Stimulated activated CD4-positive, alpha-beta T cell treated with anti-CD3 and anti-CD28 coated beads, Interleukin-4, amount 100 ng/mL, for 1 hour (primary cell): ENCODE measurements at places on chromosomes 11 and 22.

GRCh38 chr11:33475993-33476392 is 218.8 kb downstream of the HIPK3 start:
- DNase-seq = no peak

DNA sequence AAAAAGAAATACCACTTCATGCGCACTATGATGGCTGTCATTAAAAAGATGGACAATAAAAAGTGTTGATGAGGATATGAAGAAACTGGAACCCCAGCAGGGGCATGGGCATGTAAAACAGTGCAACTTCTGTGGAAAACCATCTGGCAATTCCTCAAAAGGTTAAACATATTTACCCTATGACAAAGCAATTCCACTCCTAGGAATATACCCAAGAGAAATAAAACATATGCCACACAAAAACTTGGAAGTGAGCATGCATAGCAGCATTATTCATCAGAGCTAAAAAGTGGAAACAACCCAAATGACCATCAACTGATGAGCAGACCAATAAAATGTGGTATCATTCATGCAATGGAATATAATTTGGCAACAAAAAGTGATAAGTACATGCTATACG is 50.1 kb downstream of the LRRC32 start:
- no peak for DNase-seq

GRCh38 chr11:66915046-66915832 is 42.9 kb downstream of the PC start:
- DNase-seq = no peak

DNA sequence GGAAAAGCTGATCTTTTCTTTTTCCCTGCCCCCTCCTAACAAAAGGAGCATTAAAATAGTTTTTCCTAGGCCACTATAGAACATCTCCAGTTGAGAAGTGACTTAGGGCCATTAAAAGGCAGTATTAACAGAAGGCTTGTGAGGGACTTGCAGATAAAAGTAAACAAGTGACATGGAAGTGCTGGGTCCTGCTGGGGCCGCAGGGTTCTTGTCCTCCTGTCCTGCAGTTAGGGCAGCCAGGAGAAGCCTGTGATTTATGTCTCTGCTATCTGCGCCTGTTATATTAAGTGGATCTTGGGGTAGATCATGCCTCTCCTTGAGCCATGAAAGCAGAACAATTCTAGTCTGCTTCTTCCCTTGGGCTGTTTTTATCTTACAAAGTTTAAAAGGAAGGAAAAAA is 271.4 kb upstream of the C11orf87 start:
- no peak for DNase-seq

- DNase-seq = no peak
Observed at GRCh38 chr22:39621826-39622225, 51.3 kb downstream of the CACNA1I start.

DNA sequence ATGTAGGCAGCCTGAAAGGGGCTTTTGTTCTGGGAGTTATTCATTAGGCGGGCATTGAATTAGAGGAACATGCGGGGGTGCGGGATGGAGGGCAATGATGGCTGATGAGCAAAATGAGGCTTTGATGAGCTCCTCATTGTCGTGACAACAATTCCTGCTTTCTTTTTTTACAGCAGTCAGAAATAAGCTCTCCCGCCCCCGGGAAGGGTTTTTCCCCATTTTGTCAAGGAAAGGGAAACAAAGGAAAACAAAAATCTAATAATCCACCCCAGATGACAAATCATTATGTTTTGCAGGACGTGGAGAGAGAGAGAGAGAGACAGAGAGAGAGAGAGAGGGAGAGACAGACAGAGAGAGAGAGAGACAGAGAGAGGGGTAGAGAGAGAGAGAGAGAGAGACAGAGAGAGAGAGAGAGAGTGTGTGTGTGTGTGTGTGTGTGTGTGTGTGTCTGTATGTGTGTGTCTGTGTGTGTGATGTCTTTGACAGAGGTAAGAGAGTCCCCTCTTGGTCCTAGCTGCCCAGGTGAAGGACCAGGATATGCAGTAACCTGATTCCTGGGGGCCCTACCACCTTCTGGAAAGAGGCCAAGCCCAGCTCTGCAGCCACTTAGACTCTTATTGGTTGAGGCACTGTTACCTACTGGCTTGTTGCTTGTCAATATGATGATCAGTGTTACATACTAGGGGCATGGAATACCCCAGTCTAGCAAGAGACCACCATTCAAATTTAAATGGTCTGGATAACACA is 46.7 kb upstream of the PARVA start:
- no peak for DNase-seq

GRCh38 chr11:2554338-2555207 is 109.8 kb downstream of the KCNQ1 start:
- no peak for DNase-seq

DNA sequence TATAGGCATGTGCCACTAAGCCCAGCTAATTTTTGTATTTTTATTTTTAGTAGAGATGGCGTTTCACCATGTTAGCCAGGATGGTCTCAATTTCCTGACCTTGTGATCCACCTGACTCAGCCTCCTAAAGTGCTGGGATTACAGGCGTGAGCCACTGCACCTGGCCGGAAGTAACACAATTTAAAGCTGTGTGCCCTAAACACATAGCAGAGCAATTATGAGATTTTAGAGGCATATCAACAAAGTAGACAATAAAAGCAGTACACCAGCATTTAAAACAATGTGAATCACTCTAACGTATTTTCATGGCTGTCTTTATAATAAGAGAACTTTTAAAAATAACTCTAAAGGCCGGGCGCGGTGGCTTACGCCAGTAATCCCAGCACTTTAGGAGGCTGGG is 42.4 kb downstream of the PRR14L start:
- no peak for DNase-seq

GRCh38 chr11:8105133-8105532 is 24.1 kb downstream of the TUB start:
- DNase-seq = no peak

DNA sequence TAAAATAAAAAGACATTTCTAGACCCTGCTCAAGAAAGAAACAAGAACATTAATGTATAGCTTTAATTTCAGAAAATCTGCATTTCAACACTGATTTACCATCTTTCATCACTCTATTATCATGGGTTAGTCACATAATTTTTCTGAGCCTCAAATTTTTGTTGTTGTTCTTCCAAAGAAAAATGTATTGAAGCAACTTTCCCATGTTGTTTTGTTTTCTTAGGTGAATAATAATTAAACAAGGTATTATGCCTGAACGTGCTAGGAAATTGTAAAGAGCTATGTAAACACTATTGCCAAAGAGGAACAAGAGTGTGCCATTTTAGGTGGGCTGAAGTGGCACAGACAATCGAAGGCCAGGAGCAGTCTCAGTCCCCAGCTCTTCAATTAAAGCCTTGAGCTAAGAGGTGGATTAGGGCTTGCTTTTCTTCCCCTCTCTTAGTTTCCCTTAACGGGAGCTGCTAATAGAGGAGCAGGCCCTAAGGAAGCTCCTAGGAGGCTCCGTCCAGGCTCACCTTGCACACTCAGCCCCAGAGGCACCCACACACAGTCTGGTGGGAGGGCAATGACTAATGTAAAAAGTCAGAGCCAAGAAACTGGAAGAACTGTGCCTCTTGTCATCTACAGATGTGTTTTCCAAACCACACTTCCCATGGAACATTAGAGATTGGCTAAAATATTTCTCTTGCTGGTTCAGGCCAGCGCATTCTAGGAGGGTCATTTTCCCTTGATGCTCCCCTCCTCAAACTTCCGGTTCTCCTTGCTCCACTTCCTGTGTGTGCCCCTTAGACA is 8.8 kb upstream of the UBASH3B start:
- no peak for DNase-seq

- no peak for DNase-seq
Observed at GRCh38 chr22:37734402-37734700, 37.5 kb downstream of the TRIOBP start.

- no peak for DNase-seq
Observed at GRCh38 chr11:105574974-105575373, 34.9 kb upstream of the GRIA4 start.

GRCh38 chr22:46233231-46233630 is 16.9 kb downstream of the CDPF1 start:
- no peak for DNase-seq

DNA sequence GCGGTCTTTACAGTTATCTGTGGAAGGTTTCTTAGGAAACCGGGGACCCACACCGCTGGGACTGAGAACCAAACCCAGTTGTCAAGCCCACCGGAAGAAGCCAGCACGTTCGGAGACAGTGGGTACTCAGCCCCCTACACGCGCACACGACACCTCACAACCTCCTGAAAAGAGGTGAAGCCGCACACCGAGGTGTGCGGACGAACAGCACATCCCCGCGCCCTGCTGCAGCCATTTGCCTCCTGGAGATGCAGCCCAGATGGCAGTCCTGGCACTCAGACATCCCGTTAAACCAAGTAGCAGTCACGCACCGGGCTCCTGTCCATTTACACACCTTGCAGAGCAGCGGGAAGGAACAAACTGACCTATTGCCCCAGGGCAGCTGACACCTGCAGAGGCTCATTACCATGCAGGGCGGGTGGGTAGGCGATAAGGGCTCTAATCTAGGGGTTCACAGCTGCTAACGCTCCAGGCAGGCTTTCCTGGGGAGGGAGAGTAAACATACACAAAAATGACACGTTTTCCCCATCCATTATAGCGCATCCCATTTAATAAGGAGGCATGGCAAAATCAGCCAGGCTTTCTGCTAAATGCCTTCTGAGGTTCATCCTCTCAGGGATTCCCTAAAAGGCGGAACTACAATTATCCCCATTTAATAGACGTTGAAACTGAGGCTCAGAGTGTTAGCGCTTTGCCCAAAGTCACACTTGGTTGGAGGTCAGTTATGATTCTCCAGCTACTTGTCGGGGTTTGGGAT is 864 bp upstream of the EHBP1L1 start:
- DNase-seq = no peak

DNA sequence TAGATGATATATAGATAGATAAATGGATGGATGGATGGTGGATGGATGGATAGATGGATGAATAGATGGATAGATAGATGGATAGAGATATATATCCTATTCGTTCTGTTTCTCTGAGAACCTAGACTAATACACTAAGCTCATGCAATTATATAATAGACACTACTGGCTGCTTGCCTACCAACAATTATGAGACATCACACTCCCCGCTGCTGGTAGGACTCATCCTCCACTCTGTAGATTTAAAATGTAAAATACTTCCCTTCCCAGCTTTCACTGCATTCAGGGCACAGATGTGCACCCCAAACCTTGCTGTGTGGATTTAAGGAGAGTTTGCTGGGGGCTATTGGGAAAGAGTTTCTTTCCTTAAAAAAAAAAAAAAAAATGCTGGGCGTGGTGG is 28.3 kb upstream of the RCN1 start:
- DNase-seq = no peak

GRCh38 chr11:71940561-71941219 is 11.8 kb downstream of the RNF121 start:
- no peak for DNase-seq

GRCh38 chr11:27658535-27659236 is 41.6 kb downstream of the BDNF start:
- no peak for DNase-seq

- DNase-seq = no peak
Observed at GRCh38 chr11:36361472-36361871, 65.4 kb downstream of the PRR5L start.

GRCh38 chr11:118223570-118223969 is 1.2 kb downstream of the JAML start:
- no peak for DNase-seq

DNA sequence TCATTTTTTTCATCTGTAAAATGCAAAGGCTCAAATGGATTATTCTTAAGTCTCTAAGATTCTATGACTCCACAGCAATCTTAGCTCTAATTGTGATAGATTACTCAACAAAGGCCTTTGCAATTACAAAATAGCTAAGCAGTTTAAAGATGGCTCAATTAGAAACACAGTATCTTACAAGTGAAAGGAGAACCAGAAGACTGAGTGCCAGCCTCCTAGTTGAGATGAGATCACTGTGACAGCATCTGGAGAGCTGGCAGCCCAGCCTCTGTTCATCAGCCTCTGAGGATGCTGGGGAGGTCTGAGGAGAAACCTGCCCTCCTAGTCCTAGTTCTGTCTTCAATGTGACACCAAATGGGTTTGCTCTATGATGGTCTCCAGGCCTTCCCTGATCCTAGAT is 158.4 kb upstream of the NARS2 start:
- no peak for DNase-seq

GRCh38 chr11:73335204-73335923 is 27.3 kb downstream of the ARHGEF17 start:
- DNase-seq = peak; percentile 80

- no peak for DNase-seq
Observed at GRCh38 chr11:11641581-11641980, 19.8 kb upstream of the GALNT18 start.

- no peak for DNase-seq
Observed at GRCh38 chr11:45272701-45273100, 13.4 kb downstream of the SYT13 start.

DNA sequence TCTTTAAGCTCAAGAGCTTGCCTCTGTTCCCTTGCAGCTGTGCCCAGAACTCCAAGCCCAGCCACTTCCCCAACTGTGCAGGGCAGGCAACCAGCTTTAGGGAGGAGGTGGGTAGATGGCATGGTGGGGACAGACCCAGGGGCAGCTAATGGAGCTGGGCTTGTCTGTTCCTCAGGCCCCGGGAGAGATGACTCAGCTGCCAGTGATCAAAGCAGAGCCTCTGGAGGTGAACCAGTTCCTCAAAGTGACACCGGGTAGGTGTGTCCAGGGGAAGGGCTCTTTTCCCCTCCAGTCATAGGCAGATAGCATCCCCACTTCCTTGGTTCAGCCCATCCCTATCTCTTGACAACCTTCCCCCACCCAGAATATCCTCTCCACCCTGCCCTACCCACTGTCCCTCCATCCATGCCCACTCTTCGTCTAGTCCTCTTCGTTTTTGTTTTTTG is 32.4 kb downstream of the CREB3L1 start:
- no peak for DNase-seq

DNA sequence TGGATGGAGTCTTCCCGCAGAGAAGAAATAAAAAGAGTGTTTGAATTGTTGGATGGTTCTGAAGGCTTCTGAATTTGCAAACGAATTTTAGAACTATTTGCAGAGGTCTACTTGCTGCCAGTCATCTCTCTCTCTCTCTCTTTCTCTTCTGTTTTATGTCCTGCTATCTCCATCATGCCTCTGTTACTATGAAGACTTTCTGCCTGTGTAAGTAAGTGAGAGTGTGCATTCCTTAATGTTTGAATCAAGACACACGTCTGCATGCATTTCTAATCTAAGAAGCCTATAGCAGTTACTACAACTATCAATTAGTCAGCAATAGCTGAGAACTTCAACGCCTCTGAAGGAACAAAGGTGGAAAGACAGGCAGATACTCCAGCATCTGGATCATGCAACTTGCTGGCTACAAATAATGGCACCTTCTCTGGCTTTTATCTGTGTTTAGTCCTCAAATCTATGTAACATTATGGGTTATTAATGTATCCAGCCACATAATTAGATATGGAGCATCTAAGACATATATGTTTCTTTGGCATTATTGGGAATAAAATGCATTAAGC is 191.5 kb upstream of the BLID start:
- DNase-seq = no peak

- DNase-seq = no peak
Observed at GRCh38 chr11:61666684-61667297, 13.4 kb upstream of the DAGLA start.
